Posterior vena cava (tissue), 2 donors: ENCODE measurements at places on chromosomes 2 and 18.

- no peak for DNase-seq
These were observed 141.9 kb upstream of the RBMS1 start for GRCh38 chr2:160635488-160635887.

- DNase-seq = no peak
These were observed 36.5 kb downstream of the PLB1 start for GRCh38 chr2:28532399-28532798.

DNA sequence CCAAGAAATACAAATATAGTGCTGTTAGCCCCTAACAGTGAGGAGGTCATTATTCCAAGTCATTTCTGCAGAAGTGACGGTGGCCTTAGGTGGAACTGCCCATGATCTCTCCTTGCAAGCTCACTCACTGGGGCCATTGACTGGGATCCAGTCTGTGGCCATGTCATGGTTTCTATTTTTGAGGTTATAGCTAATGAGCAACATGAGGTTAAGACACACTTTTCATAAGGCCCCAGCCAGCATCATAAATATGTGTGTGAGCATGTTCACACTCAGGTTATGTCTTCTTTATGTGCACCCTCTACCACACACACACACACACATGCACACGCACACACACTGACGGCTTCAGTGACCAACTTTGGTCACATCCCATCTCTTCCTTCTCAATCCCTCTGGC, 484 bp downstream of the AFF3 start:
- no peak for DNase-seq

DNA sequence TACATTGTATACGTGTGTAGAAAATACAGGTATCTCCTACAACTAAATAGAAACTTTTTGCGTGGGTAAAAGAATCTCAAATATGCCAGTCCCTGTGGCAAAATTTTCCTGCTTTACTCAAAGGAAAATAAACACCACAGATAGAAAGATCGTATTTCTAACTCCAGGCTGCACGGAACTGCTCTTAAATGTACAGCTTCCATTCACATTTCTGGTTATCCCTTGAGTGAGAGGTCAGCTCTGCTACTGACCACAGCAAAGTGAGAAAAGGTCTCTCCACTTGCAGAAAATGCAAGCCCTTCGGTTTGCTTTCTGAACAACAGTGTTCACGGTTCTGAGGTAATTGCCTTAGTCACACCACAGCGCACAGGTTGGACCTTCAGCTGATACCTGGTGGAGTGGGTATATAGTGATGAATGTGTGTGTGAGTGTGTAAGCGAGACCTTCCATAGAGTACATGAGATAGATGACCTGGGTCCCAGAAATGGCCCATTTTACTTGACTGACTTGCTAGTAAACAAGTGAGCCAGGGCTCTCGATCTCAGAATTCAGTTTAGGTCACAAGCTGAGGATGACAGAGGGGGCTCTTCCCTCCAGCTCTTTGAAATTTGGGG, 52.1 kb downstream of the ALPK2 start:
- DNase-seq = no peak

DNA sequence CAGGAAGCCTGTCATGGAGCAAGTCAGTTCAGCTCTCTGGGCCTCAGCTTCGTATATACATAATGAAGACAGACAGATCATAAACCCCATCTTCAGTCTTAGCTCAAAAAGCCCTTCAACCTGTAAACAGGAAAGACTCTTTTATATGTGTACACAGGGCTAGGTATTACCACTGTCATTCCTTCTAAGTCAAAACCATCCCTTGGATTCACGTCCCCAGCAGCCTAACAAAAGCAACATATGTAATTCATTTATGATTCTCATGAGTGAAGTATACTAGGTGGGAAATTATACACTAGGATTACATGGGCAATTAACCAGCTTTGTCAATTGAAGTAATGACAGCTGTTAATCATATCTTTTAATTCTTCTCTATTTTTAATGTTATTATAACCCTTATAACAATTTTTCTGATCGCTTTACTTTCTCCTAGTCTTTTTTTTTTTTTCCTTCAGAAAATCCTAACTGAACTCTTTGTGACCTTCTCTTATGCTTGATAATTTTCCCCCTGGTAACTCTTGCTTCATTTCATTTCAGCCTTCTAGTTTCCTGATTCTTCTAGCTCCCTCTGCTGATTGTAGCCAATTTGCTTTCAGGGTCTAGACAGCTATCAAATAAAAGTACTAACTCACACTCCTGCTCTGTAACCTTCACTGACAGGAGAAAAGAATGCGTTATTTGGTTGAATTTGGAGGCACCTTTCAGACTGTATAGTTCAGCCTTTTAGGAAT, 99.7 kb downstream of the RBM43 start:
- DNase-seq = no peak

GRCh38 chr18:61549889-61550288, 216.7 kb downstream of the CDH20 start:
- DNase-seq = no peak

DNA sequence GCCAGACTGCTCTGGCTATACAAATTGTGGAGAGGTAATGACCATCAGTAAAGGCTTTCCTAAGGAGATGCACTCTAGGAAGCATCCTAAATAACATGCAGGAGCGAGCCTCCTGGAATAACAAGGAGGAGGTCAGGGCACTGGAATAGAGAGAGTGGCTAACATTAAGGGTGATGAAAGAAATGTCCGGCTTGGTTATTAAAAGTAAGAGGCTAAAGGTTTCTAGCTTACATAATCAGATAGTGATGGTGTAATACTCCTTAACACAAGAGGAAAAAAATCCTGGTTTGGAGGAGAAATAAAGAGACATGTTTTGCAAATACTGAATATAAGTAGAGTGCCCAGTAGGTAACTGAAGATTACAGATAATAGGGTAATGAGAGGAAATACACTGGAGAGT, 365.7 kb downstream of the ZEB2 start:
- DNase-seq = no peak

GRCh38 chr18:74284191-74284979, 7.4 kb downstream of the CYB5A start:
- DNase-seq = no peak

GRCh38 chr2:28639092-28639691, 112.4 kb upstream of the PPP1CB start:
- no peak for DNase-seq

DNA sequence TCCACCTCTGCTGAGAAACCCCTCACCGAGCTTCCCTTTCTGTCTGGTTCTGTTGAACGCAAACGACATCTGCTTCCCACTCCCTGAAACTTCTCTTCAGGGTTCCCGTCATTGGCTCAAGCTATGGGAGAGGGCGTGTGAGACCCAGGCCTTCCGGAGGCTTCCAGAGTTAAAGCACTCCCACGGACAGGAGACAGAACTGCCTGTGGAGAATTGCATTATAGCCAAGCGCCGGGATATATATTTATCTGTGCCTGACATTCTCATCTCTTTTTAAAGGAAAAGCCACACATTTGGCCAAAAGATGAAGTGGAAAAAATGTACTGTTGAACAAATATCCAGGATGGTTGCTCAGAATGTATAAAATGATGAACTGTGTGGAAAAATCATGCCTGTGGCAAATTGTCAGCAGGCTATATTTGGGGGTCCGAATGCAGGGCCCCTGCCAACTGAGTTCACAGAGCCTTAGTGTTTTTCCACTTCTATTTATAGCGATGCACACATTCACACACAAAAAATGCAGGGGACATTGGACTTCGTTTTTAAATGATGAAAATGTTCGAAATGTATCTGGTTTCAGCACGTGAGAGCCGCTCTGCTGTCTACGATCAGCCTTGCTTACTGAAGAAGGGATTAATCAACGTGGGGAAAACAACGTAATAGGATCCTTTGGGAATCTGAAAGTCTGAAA, 59.5 kb downstream of the E2F6 start:
- no peak for DNase-seq

DNA sequence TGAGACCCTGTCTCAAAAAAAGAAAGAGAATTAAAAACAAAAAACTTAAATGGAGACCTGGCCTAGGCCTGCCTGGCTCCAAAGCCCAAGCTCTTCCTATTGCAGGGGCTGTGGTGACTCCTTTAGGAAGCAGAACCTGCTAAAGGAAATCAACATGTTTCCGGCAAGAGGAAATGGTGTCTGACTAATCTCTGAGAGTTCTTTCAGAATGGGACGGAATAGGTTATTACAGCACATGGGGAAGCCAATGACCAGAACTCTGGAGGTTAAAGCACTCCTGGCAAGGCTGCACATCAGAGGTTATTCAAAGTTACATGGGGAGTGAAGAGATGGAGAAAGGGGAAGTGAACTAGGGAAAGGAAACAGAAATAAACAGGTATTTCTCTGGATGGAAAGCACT, 21.4 kb downstream of the KIF3C start:
- DNase-seq = no peak

- DNase-seq = no peak
These were observed 71.2 kb downstream of the TLK1 start for GRCh38 chr2:171089489-171089888.

- no peak for DNase-seq
These were observed 575.4 kb upstream of the FAM98A start for GRCh38 chr2:34174506-34174905.

DNA sequence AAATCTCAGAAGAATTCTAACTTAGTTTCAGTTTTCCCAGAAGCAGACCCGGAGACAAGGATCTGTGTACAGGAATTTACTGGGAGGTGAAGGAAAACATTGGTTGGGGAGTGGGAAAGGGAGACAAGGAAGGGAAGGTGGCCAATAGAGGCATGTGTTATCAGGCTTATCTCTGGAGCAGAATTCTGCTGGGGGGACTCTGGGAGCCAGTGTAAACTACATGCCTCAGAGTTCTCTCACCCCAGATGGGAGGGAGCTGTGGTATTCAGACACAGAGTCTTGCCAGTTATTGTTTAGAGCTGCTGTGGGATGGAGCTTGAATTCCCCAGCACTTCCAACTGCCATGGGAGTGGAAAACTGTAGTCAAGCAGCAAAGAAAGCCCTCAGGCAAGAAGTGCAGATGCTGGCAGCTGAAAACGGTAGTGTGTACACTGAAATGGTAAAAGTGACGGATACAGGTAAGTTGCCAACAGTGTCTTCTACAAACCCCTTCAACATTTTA, 19.0 kb downstream of the DNPEP start:
- DNase-seq = no peak

DNA sequence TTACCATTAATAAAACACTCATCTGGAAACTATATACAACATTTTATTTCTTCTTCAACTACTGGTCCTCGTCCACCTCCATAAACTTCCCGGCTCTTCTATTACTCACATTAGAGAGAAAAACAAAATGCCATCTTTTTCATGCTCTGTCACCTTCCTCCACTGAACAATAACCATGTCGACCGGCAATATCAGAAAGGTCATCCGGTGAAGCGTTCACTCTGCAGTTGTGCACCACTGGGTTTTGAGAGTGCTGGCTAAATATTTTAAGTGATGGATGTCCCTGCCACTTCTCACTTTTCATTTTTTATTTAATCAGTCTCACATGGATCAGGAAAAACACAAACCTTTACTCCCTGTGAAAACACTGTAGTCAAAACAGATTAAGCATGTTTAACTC, 48.2 kb downstream of the SPP2 start:
- DNase-seq = no peak

DNA sequence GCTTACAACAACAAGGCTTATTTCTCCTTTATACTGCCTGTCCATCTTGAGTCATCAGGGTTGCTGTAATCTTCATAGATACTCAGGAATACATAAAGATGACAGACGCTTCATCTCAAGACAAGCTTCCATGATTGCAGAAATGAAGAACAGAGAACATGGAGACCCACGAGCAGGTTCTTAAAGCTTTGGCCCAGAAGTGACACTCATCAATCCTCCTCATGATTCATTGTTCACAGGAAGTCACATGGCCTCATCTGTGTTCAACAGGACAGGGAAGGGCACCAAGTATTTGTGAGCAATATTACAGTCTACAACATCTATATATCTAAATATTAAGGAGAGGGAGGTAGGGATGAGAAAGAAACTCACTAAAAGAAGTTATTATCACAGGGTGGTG, 36.5 kb upstream of the PGAP1 start:
- no peak for DNase-seq

GRCh38 chr2:227456772-227457171, 15.2 kb upstream of the AGFG1 start:
- DNase-seq = no peak

GRCh38 chr2:104539649-104540048, 314.3 kb upstream of the POU3F3 start:
- DNase-seq = no peak

DNA sequence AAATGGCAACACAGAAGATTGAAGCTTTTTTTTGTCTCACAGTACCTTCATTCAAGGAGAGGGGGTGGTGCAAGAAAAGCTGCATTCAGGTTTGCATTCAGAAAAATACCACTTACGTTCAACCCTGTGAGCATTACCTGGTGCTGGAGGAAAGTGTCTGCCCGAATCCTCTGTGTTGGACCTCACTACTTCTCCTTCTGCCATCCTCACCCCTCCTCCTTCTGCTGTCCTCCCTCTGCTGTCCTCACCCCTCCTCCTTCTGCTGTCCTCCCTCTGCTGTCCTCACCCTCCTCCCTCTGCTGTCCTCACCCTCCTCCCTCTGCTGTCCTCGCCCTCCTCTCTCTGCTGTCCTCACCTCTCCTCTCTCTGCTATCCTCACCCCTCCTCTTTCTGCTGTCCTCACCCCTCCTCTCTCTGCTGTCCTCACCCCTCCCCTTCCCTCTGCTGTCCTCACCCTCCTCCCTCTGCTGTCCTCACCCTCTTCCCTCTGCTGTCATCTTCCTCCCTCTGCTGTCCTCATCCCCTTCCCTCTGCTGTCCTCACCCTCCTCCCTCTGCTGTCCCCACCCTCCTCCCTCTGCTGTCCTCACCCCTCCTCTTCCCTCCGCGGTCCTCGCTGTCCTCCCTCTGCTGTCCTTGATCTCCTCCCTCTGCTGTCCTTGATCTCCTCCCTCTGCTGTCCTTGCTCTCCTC, 11.3 kb downstream of the GAD1 start:
- peak; percentile 32 for DNase-seq

GRCh38 chr2:205764270-205764746, 82.0 kb downstream of the NRP2 start:
- no peak for DNase-seq

DNA sequence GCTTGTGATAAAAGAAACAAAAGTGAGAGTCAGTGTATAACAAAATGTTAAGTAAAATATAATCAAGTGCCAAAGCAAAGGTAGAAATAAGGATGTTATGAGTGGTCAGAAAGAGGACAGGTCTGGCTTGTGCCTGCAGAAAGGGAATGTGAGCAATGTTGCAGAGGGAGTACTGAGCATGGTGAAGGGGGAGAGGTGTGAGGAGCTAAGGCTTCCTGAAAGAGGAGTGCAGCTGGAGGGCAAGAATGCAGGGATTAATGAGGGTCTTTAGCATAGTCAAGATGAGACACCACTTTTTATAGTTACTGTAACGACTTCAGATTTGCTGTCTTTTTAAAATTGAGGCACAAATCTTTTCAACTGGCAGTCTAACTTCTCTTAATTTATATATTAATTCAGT, 22.0 kb upstream of the FIGN start:
- no peak for DNase-seq

GRCh38 chr2:100267751-100268150, 54.5 kb downstream of the LONRF2 start:
- DNase-seq = no peak

GRCh38 chr18:33446604-33447003, 6.1 kb upstream of the CCDC178 start:
- no peak for DNase-seq

- no peak for DNase-seq
These were observed 53.3 kb downstream of the ARHGAP28 start for GRCh38 chr18:6782861-6783260.

GRCh38 chr2:192148620-192149321, 46.0 kb downstream of the TMEFF2 start:
- DNase-seq = no peak
